ENCODE measurements at places on chromosomes 3 and 15. TPM values are rescaled to one million over a fixed set of nuclear protein-coding genes. Genes with fewer than 3 reads are reported as not detected.

SKOR1 gene
- 0.47 TPM for total RNA-seq

IGF2BP2 gene
- 48.1 TPM for total RNA-seq

ARHGEF26 gene
- total RNA-seq: 3.3 TPM

MAP4 gene
- total RNA-seq: 109 TPM

SPESP1 gene
- total RNA-seq: 4.8 TPM

C2CD4A gene
- 1.1 TPM for total RNA-seq

FEZF2 gene
- not detected for total RNA-seq

FAM107A gene
- 10.2 TPM for total RNA-seq

WDR53 gene
- 6.8 TPM for total RNA-seq

ITIH3 gene
- 0.46 TPM for total RNA-seq

FRMD5 gene
- total RNA-seq: 2.0 TPM

PLSCR2 gene
- total RNA-seq: 2.7 TPM

VIPR1 gene
- 128 TPM for total RNA-seq

CADPS gene
- 3.7 TPM for total RNA-seq

NR2F2 gene
- total RNA-seq: 35.3 TPM

MYZAP gene
- total RNA-seq: 12.9 TPM

GORASP1 gene
- total RNA-seq: 106 TPM

CYP19A1 gene
- total RNA-seq: 0.22 TPM

SNX33 gene
- 29.3 TPM for total RNA-seq

CYP1A2 gene
- not detected for total RNA-seq
